Germinal center (tissue), 1 donor: ENCODE measurements at places on chromosomes 1 and 21.

DNA sequence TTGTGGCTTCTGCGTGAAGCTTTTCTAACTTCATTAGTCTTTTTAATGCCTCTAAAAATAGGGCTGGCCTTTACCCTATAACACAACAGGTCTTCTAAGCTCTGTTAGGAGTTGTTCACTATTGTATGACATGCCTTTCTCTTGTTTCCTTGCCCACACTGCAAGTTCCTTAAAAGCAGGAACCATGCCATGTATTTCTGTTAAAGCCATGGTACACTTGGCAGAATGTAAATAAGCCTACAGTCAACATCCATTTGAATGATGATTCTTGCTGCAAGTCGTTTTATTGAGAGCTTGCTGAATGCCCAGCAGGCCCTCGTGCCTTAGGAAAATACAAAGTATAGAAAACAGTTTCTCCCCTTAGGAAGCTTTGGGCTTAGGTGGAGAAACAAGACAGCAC is 214.6 kb downstream of the DUSP10 start:
- no peak for DNase-seq

DNA sequence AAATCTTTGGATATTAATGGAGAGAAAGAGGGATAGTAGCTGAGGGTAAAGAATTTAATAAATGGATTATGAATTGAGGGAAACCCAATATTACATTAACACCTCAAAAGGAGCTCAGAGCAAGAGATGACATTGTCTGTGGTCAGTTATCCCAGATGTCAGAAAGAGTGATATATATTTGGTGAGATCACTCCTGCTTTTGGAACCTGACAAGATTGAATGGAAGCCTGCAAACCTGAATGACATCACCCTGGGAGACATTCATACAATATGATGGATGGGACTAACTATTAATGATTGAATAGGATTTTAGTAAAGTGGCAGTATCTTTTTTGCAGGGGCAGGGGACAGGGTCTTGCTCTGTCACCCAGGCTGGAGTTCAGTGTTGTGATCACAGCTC is 6.8 kb upstream of the IFI6 start:
- DNase-seq: no peak

DNA sequence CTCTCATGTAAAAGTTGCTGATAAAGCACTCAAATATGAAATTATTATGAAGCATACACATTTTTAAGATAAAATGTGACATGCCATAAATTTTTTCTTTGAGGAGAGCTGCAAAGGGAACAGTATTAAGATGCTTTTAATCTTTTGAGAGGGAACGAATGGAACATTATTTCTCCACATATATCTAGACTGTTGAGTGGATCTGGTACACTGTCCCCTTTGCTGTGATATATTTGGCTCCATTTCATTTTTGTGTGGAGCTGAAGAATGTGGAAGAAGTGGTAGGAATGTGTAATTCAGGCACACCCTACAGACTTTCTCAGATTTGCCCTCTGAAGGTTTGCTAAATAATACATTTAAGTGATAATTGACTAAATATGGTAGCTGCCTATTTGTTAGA is 31.7 kb downstream of the PGM1 start:
- no peak for DNase-seq

DNA sequence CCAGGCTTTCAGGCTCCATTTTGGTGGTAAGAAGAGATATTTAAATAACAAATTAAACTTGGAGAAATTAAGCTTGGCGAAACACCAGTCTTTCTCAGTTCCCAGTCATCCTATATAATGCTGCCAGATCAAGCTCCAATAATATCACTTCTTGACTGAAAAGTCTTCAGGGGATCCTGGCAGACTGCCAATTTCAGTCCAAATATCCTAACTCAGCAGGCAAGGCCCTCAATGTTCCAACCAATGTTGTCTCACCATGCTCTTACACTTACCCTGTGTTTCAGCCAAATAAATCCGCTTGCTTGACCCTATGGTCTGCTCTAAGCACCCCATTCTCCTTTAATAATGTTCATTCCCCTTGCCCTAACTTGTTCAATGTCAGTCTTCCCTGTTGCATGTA is 39.9 kb upstream of the BCL10 start:
- no peak for DNase-seq

- no peak for DNase-seq
Measured at GRCh38 chr1:169146576-169147214, 40.2 kb downstream of the ATP1B1 start.

- no peak for DNase-seq
Measured at GRCh38 chr1:223492044-223492443, 98.8 kb downstream of the CCDC185 start.

DNA sequence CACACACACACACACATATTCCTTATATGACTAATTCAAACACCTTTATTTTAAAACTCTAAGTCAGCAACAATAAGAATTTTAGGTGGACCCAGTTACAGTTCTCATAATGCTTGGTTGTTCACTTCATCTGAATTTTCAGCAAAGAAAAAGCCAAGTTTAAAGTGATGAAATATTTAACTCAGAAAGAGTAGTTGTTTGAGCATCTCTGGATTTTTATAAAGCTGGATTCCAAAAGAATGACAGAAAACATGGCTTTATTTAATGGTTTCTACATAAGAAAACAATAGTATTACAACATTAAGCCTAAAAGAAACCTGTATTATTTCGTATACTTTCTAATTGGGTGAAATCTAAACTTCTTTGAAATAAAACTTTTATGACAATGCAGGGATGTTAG is 54.2 kb upstream of the ADAMTS5 start:
- DNase-seq: no peak

DNA sequence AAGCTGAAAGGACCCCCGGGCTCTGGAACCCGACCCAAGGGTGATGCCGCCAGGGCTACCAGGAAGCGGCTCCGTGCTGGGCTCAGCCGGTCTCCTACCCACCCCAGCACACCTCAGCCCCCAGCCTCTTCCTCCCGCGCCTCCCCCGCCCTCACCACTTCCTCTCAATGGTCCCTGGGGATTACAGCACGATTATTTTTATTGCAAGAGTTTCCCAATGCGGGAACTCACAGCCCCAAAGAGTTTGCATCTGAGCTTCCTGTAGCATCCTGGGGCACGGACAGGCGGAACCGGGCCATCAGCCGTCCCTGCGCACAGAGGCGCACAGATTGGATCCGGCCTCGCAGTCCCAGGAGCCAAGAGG is 8.7 kb upstream of the SLX9 start:
- DNase-seq: peak; percentile 86

DNA sequence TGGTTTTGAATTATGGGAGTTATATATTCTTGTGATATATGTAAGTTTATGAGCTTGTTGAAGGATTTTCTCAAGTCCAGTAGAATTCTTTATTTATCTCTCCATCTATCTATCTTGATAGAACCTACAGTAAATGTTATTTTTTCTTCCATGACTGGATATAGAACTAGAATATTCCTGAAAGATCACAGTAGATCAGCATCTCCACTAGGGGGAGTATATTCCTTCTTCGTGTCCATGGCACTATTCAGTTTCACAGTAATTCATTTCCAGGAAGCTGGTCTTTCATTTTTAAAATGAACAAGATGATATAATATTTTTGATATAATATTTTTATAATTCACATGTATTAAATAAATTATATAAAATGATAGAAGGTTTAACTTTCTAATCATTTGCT is 18.8 kb downstream of the TMPRSS15 start:
- DNase-seq: no peak

- DNase-seq: peak; percentile 33
Measured at GRCh38 chr1:45512641-45513054, 9.0 kb downstream of the PRDX1 start.

DNA sequence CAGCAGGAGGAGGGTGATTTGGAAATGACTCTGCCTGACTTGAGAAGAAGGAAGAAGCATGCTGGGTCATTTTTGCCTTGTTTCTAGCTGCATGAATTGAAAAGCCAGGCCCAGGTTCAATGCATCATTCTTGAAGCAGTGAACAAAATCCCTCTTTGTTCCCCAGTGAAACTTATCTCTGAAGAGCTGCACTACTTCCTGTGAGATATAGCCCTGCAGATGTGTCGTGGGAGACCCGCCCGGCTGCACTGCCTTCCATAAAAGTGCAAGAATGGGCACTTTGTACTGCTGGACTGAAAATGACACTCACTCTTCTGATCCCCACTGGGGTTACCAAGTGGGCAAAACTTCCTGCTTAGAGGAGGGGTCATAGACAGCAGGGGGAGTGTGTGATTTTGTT is 249.2 kb upstream of the NFIA start:
- DNase-seq: no peak

GRCh38 chr1:7026169-7026568 is 240.9 kb downstream of the CAMTA1 start:
- no peak for DNase-seq

DNA sequence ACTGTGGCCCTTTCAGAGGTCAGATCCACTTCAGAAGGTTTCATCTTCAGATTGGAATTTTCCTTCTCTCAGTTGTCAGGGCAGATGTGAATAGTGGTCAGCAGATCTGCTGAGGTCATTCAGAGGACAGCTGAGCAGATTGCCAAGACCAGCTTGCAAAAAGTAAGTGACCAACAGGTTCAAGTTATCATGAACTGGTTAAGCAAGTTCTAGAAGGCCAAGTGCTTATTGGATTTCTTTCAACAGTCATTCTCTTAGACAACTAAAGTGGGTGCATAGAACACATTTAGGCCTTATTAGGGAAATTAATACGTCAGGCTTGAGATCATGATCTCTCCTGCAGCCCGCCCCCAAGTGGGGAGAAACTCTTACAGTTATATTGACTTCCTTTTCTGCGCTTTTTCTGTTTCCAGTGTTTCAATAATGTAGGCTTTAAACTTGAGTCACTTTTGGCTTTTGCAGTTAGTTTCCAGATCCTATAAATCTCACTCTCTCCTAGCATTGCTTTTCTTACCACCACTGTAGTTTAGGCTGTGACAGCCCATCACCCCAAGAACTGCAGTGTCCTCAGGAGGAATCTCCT is 96.4 kb downstream of the C1orf21 start:
- DNase-seq: no peak

- no peak for DNase-seq
Measured at GRCh38 chr1:199821029-199821779, 206.3 kb upstream of the NR5A2 start.

DNA sequence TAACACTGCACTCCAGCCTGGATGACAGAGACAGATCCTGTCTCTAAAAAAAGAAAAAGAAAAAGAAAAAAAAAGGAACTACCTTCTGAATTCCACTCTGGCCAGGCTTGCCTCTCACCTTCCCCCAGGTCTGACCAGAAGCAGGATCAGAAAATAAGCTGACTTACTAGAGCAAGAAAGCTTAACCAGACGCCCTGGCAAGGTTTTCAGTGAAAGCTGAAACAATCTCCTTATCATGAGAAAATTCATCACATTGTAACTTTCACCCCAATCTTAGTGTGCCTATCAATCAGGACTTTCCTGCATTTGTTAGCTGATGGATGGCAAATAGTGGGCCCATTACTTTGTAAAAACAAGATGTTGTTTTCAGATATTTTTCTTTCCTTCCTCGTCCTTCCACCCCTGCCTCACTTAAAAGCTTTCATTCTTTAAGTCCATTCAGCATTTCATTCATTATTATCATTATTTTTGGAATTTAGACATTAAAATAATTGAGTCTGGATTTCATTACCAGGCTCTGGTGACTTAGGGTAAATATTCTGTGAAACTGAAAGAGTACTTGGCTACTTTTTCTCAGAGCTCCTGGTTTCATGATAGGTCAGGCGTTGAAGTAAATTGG is 96.5 kb upstream of the CD34 start:
- DNase-seq: no peak

DNA sequence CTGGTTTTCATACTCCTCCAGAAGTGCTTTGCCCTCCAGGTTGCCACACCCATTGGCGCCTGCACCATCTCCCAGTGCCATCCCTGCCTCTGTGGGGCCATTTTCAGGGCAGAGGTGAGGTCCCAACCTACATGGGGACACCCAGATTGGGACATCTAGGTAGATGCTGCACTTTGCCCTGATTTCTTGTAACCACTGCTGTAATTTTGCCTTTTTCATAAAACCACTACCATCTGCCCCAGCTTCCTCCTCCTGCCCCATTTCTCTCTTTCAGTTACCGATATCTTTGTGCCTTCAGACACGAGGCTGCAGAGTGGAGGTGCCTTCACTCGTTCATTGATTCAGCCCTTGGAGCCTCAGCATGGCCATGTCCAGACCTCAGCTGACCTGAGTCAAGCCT is 21.4 kb downstream of the FAAH start:
- DNase-seq: no peak

- DNase-seq: no peak
Measured at GRCh38 chr1:224211206-224211962, 28.3 kb downstream of the DEGS1 start.

GRCh38 chr1:39960431-39960958 is 5.5 kb downstream of the MFSD2A start:
- peak; percentile 79 for DNase-seq

DNA sequence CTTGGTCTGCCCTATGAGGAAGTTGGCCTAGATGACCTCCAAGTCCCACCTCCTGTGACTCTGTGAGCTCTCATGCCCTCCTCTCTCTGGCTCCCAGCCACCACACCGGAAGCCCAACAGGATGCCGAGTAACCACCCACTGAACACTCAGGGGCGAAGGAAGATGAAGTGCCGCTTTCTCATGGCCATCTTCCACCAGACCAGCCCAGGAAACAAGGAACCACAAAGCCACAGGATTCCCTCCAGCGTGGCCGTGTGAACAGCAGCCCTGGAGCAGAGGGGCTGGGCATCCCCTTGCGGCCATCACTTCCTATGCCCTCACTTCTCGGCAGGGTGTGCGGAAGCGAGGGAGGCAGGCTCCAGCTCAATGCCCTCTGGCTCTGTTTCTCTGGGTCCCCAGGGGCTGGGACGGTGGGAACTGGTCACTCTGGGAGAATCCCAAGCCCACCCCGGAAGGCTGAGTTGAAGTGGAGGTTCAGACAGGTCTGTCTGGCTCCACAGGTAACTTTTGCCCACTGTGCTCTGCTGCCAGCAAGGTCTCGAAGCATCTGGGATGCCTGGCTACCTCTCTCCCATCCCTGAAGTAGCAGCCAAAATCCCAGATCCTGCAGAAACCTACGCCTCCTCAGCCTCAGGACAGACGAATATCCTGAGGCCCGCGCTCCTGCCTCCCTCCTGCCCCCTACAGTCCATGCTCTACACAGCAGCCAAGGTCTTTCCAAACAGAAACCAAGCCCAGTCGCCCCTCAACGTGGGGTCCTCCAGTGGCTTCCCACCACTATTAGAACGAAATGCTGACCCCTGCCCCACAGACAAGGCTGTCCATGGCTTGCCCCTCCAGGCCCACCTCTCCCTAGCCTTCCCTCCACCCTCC is 44.2 kb upstream of the ECE1 start:
- peak; percentile 60 for DNase-seq

DNA sequence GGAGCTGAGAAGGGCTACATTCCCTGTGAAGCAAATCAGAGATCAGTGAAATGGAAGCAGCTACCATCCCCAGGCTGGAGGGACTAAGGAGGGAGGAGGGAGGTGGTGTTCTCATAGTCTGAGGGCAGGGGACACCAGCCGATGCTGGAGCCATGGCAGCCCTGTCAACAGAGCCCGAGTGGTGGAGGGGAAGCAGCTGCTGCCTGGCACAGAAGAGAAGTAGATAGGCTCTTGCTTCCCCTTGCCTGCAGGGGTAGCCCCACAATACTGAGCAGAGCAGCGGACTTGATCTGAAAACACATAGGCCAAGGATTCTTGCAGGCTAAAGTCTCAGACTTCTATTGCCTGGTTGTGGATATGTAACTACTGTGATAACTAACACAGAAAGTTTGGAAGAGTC is 255.1 kb downstream of the FGGY start:
- DNase-seq: no peak
